ENCODE measurements at places on chromosomes 7 and 10.

- DNase-seq: no peak
Observed at GRCh38 chr10:109773288-109774120, 149.8 kb downstream of the XPNPEP1 start.

GRCh38 chr10:5447611-5448071 lies 35.3 kb downstream of the NET1 start:
- no peak for DNase-seq

DNA sequence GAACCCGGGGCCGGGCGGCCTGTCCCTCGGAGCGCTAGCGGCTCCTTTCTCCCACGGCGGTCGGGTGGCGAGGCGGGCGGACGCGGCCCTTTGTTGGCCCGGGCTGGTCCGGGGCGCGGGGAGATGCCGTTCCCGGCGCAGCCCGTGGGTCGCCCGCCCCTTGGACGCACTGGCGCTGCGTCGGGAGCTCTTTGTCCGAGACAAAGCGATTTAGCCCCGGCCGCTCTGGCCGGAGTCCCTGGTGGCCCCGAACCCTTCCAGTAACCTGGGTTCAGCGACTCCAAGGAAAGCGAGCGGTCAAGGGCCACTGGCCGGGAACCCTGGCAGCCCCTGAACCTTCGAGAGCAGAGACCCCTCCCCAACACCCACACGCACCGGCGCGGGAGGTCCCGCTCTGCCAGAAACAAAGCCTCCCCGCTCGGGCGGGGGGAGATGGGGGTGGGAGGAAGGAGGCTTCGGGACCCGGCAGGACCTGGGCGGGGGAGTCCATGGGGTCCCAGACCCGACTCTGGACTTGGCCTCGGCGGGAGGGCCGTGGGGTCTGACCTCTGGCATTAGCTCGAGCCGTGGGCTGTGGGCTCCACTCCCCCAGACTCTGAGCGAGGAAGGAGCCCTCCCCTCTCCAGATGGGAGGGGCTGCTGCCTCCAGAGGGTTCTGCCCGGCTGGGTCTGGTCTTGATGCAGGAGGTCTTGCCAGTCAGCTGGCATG lies 836 bp downstream of the DPYSL4 start:
- DNase-seq: no peak

GRCh38 chr7:136183981-136184380 lies 206.8 kb upstream of the MTPN start:
- no peak for DNase-seq

DNA sequence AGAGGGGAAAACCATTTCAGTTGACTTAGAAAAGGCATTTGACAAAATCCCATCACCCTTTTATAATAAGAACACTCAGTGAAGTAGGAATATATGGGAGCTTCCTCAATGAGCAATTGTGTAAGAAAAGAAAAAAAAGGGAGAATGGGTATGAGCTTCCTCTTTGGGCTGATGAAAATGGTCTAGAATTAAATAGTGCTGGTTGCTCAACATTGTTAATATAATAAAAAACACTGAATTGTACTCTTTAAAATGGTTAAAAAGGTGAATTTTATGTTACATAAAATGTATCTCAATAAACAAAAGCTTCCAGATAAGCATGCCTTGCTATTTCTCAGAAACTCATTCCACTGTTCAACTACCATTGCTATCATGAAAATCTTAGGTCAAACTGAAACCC lies 40.6 kb downstream of the LRRC17 start:
- no peak for DNase-seq

GRCh38 chr10:22702348-22702747 lies 12.0 kb downstream of the PIP4K2A start:
- DNase-seq: no peak

GRCh38 chr7:117963264-117964197 lies 90.3 kb upstream of the CTTNBP2 start:
- DNase-seq: no peak

GRCh38 chr7:25565002-25565401 lies 336.7 kb upstream of the NPVF start:
- no peak for DNase-seq

DNA sequence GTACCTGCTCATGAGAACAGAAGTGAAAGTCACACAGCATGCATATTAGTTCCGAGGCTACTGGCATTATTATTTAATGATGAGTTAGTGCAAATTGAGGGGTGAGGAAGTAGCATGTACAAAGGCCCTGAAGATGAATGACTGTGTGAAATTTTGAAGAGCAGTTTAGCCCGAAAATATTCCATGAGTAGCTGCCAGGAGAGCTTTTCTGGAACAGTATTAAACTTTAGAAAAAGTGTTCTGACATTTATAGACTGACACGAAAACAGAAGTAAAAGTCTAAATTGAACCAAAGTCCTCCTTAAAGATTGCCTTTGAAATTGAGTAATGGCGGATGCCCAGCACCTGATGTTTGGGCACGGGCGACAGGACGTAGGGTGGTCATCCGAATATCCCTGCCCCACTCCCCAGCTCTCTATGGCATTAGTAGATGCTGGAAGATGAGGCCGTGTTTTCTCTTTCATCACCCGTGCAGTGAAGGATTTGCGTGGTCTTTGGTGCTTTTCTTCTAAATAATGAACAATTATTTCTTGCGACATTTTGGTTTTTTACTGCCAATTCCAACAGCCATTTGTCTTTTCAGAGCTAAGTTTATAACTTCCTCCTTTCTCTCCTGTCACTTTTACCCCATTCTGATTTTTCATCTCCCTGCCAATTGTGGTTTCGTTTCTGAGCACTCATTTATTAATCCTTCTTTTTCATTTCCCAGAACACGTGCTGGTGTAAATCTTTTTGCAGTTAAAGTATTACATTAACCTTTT lies 192.6 kb downstream of the MGMT start:
- no peak for DNase-seq

- DNase-seq: no peak
Observed at GRCh38 chr7:47818796-47819606, 129.3 kb downstream of the PKD1L1 start.

DNA sequence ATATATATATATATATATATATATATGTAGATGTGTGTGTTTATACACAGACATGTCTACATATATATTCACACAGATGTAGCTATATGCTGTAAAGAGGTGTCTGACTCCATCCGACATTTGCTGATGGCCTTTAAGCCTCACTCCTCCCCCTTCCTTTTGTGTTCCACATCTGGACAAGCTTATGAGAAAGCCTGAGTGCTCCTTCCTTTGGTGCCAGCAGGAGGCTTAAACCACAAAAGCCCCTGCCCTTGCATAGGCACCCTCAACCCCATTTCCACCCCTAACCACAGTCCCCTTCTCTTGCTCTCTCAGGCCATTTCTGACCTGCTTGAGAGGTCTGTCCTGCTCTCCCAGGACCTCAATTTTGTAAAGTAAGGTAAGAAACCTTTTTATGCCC lies 98.7 kb downstream of the SVOPL start:
- DNase-seq: no peak

- DNase-seq: no peak
Observed at GRCh38 chr7:158076656-158077055, 511.0 kb downstream of the PTPRN2 start.

DNA sequence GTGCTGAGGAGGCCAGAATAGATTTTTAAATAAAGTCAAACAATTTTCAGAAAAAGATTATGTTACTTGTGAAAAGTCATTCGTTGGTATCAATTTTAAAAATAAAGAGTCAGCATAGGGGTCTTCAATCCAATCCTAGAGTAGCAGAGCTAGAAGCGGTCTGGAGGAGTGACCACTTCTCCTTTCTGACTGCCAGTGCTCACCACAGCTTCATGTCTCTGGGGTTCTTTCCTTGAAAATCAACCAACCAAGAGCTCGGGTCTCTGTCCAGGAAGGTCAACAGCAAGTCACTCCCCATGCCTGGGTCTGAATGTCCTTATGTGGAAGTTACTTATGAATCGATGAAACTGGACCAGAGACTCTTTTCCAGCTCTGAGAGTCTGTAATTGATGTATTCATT lies 14.3 kb downstream of the PTPRN2 start:
- no peak for DNase-seq

GRCh38 chr7:124269774-124270173 lies 236.9 kb upstream of the TMEM229A start:
- no peak for DNase-seq

GRCh38 chr7:98730326-98730725 lies 113.2 kb downstream of the NPTX2 start:
- DNase-seq: no peak

DNA sequence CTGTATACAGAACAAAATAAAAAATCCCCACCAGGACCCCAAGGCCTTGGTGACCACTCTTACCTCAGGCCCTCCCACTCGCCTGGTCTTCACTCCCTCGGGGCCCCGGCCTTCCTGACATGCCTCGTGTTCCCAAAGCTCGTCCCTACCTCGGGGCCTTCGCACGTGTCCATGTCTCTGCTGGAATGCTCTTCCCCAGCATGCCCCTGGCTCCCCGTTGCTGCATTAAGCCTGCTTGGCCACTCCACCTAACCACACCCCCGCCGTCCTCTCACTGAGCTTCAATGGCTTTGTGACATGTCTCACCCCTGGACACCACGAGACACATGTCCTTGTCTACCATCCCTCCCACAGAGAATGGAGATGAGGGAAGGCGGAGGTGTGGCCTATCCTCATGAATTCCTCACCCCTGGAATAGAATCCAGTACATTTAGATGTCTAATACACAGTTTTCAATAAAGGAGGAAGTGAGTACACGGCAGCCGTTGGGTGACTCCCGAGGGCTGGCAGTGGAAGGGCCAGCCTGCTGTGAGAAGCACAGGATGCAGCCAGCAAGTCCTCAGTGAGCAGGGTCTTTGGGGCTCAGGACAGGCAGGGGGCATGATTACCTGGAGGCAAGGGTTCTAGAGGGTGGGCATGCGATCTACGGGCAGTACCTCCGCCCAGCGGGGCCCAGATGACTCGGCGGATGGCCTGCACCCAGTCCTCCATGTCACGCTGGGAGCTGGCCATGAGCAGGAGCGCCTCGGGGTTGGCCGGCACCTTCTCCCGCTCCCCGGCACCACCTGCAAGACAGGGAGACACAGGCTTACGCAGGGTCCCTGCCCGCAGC lies 125.7 kb downstream of the ARHGAP22 start:
- DNase-seq: no peak

GRCh38 chr7:79868010-79868409 lies 266.6 kb upstream of the GNAI1 start:
- DNase-seq: no peak

DNA sequence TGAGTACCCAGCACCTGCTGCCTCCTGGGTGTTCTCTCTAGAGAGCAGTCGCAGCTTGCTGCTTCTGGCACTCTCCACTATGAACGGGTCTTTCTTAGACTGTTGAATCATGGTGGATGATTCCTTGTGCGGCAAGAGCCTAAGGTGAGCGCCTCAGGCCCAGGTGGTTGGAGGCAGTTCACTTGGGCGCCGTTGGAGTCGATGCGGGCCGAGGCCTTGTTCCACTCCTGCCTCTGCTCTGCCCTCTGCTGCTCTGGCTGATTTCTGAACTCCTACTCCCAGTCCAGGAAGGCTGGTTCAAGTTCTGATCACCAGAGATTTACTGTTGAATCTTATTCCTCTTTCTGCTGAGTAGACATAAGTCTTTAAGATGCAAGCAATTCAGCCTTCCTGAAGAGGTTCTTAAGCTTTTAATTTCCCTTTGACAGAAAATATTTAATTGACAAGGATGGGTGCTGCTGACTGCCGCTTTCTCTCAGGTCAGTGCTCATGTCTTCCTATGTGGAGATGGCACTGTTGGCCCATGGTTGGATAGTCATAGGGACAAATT lies 10.4 kb downstream of the YKT6 start:
- no peak for DNase-seq

GRCh38 chr7:115885550-115885949 lies 145.0 kb downstream of the TFEC start:
- DNase-seq: no peak

- no peak for DNase-seq
Observed at GRCh38 chr7:73635428-73636200, 11.3 kb upstream of the MLXIPL start.

DNA sequence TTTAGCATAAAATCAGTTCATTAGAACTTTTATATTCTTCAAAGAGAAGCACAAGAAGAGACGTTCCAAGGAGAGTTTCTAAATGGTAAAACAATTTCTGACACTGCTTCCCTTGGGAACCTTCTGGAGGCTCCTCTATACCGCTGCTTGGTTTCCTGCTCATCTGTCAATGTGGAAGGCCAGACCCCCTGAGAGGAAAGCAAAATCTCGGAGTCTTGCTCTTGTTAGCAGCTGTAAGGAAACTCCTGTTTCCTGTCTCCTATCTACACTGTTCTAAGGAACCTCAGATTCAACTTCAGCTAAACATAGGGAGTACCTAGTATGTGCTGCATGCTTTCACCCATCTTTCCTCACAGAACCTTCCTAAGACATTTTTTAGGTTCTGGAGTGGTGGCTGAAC lies 322.2 kb downstream of the BMPER start:
- DNase-seq: no peak

GRCh38 chr10:11206676-11207559 lies 189.2 kb downstream of the CELF2 start:
- no peak for DNase-seq

- DNase-seq: no peak
Observed at GRCh38 chr10:28873540-28873939, 196.2 kb downstream of the BAMBI start.

- DNase-seq: no peak
Observed at GRCh38 chr7:127760436-127761031, 108.5 kb downstream of the SND1 start.

DNA sequence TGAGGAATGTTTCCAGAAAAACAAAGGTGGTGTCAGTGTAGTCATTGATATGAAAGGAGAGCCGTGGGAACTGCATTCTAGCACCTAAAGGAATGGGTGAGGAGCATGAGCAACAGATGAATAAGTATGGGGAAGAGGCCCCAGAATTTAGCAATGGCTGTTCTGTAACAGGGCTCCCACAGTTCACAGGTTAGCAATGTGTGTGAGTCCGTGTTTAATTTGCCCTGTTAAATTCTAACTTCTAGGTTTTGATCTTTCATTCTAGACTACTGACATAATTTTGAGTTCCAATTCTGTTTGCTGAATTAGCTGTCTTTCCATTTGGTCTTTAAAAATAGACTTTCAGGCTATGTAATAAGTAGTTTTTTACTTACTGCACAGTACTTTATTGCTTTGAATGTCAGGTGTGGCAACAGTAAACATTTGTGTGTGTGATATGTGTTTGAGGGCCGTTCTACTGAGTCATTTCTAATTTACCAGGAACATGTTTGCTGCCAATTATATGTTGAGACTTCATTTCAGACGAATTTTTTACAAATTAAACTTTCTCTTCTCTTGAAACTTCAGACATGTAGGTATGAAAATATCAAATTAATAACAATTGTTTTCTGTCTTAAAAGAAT lies 8.8 kb downstream of the STK17A start:
- DNase-seq: no peak

- no peak for DNase-seq
Observed at GRCh38 chr10:43260117-43260761, 6.6 kb downstream of the RASGEF1A start.

- no peak for DNase-seq
Observed at GRCh38 chr7:76997381-76998284, 34.5 kb downstream of the SPDYE17 start.

DNA sequence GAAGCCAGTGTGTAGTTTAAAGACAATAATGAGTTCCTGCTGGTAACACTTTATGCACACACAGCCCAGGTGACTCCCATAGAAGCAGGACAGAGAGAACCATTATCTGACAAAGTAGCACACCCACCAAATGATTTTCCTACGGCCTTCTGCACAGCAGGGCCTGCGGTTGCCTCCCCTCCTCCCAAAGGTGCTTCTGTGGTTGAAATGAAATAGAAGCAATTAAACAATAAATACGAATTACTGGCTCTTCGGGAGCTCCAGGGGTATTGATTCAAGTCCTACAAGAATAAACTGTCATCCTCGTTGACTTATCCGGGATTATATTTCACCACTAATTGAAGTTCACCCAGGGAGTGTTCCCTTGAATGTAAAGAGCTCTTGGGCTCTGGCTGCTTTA lies 172.1 kb downstream of the ACTR3B start:
- no peak for DNase-seq

- DNase-seq: no peak
Observed at GRCh38 chr10:99412099-99412498, 18.3 kb downstream of the GOT1 start.
